ENCODE measurements at places on chromosomes 6 and 20. TPM values are rescaled to one million over a fixed set of nuclear protein-coding genes. Genes with fewer than 3 reads are reported as not detected.

The JAG1 gene
- 0.41 TPM for total RNA-seq

The FRMD1 gene
- not detected for total RNA-seq

The MAS1 gene
- not detected for total RNA-seq

The PGC gene
- total RNA-seq = not detected

The BACH2 gene
- total RNA-seq = 60.7 TPM

The SLC17A5 gene
- 5.0 TPM for total RNA-seq

The RSPH4A gene
- total RNA-seq = not detected

The SPO11 gene
- not detected for total RNA-seq

The SLC17A1 gene
- total RNA-seq = not detected

The MDFI gene
- not detected for total RNA-seq

The DACT2 gene
- not detected for total RNA-seq

The COL9A3 gene
- not detected for total RNA-seq

The GPR63 gene
- total RNA-seq = 0.92 TPM
